ENCODE measurements at places on chromosomes 12 and 14.

DNA sequence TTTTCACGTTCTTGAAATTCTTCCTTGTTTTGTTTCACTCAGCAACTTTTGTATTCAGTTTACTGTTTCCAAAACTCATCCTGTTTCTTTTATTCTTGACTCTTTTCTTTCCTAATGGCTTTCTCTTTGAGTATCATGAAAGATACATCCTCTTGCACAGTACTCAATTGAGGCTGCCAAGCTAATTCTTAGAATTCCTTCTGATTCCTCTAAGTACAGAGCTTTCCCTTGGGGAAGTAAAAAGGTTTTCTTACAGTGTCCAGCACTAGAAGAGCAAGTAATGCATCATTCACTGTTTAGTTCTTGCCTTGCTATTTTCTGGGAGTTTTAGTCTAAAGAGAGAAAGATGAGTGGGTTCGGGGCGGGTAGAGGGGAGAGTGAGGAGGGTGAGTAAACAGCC, 154.1 kb downstream of the NEDD1 start:
- no peak for DNase-seq

DNA sequence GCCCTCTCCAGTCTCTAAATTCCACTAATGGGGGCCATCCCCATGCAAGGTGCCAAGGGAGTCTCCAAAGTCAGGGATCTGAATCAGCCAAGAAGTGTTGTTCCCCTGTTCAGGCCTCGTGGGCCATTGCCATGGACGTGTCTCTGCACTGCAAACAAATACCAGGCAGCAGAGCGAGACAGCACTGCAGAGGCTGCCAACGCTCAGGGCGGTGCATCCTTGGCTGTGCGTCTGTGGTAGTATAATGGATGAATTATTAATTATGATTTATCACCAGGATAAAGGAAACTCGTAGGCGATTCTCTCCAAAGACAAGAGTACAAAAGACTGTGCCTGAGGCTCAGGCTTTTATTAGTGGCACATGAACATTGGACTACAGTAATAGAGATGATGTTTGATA, 122.3 kb upstream of the NTF3 start:
- no peak for DNase-seq

- no peak for DNase-seq
Observed at GRCh38 chr12:71400481-71400880, 39.1 kb upstream of the LGR5 start.

DNA sequence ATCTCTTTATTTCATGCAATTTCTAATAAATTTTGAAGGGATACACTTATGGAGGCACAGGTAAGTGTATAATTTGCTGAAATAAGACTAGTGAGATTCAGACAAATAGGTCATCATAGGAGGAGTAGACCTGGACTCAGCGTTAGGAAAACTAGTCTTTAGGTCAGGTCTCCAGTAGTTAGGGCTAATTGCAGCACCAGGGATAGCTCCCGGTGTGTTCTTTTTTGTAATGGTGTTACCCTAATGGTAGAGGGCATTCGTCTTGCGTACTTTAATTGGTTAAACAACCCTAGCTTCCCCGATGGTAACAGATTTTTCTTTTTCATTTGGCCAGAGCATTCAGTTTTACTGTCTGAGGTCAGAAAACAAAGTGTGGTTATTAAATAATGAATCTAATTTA, 64.9 kb downstream of the ARID2 start:
- no peak for DNase-seq

- DNase-seq, result no peak
Observed at GRCh38 chr12:50678650-50679365, 85.1 kb upstream of the ATF1 start.

All from NCI-H2081 treated with DMSO at 0.1 percent for 48 hours (cell line).